ENCODE measurements at places on chromosomes 1 and 21. TPM values are rescaled to one million over a fixed set of nuclear protein-coding genes. Genes with fewer than 3 reads are reported as not detected.
A peak's percentile ranks its signal among the peaks of the same experiment; 100 is the strongest.

GRCh38 chr1:55276671-55277376 is 61.7 kb upstream of the USP24 start:
- no peak for ATAC-seq

- ATAC-seq: no peak
Measured at GRCh38 chr1:2953688-2954285, 67.5 kb upstream of the ACTRT2 start.

DNA sequence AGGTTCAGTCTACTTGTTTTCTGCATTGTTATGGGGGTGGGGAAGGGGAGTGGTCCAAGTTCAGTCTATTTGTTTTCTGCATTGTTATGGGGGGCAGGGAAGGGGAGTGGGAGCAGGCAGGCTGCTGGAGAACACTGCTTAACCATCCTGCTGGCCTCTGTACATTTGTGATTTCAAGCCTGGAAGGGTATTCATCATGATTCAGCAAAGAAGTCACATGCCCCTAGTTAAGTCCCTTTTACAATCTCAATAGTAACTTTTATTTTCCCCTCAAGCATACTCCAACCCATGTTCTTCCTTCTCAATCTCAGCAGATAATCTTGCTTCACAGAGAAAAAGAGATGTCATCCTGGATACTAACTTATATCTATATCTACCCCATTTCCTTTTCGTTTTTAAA is 7.9 kb downstream of the LYST start:
- ATAC-seq: no peak

- no peak for ATAC-seq
Measured at GRCh38 chr1:18651713-18652112, 21.1 kb downstream of the PAX7 start.

DNA sequence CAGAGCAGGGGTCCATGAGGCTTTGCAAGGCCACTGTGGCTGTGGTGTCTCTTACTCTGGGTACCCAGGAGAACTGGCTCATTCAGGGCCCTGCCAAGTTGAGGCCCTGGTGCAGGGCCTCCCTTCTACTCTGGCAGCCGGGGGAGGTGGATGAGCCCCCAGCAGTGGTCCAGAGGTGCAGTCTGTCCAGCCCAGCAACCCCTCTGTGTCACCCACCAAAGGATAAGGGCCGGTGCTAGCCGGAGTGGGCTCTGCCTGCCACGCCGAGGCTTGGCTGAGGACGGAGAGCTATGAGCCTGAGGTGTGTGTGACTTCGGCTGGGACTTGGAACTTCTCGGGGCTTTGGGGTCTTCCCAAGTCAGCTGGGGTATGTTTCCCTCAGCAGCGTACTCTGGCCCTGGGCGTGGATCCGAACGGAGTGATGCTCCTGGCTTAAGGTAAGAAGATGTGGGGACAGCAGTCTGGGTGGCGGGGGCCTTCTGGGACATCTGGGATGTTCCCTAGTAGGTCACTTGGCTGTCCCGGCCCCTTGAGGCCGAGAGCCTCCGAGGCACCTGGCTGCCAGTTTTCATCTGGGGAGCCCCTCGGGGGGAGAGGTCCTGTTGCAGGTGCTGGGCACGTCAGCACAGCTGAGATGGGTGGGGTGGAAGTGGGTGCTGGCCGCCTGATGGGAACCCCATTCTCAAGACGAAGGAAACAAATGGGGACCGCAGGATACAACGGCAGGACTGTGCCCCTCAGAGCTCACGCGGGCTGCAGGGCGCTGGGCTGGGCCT is 25.9 kb downstream of the RUNX3 start:
- ATAC-seq: no peak

DNA sequence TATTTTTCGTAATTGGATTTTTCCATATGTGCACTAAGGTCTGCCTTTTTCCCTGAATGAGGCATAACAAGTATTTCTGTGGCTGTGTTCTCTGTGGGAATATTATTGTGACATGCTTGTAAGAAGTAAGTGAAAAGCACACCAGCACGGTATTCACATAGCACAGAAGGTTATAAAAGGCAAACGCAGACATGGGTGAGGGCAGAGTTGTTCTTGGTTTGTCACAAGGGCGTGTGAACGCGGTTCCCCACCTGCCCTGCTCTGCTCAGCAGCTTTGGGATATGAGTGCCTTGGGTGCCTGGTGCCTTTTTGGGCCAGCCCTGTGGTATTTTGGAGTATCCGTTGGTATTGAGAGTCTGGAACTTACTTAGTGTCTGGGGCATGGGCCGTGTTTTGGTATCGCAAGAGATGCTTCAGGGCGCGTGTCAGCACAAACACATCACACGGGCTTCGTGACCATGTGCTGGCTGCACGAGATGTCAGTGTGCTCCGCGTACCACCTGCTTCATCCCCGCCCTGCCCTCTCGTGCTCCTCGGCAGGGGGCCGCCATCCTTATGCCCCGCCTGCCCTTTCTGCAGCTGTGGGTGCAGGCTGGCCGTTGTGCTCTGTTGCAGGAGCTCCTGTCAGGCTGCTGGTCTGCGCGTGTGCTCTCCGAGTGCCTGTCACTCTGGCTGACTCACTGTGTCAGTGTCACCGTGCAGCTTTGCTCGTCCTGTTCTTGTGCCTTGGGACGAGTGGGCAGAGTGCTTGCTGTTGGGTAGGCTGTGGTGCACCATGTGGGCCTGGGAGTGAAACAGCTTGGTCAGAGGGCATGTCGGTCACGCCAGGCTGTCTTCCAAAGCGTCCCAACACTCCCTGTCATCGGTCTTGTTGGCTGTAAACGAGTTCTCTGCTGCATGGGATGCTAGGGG is 15.0 kb downstream of the SKI start:
- ATAC-seq: peak; percentile 52

- peak; percentile 8 for ATAC-seq
Measured at GRCh38 chr21:43603641-43604504, 55.4 kb downstream of the HSF2BP start.

- no peak for ATAC-seq
Measured at GRCh38 chr1:87252406-87252805, 76.3 kb upstream of the LMO4 start.

DNA sequence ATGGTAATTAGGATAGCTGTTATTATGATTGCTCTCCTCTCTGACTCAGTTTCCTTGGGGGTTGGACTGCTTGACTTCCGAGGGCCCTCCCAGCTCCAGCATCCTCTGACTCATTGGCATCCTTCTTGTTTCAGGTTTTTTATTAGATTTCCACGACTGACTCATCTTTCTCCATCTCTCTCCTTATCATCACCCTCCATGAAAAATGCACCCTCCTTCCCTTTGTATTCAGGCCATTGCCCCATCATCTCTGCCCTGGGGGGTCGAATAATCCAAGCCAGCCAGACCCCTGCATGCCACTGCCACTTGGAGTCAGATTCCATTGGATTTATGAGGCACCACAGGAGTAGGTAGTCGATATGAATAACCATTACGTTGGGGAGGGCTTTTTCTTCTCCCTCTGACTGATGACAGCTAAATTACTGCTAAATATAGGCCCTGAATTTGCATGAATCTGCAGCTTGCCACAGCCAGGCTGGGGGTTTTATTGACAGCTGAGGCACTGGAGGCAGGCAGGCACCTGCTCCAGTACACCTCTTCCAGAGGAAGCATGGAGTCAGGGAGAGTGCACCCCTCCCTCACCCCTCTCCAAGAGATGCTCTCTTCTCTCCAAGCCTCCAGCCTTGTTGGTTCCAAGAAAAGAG is 91.7 kb downstream of the C1orf94 start:
- ATAC-seq: no peak

DNA sequence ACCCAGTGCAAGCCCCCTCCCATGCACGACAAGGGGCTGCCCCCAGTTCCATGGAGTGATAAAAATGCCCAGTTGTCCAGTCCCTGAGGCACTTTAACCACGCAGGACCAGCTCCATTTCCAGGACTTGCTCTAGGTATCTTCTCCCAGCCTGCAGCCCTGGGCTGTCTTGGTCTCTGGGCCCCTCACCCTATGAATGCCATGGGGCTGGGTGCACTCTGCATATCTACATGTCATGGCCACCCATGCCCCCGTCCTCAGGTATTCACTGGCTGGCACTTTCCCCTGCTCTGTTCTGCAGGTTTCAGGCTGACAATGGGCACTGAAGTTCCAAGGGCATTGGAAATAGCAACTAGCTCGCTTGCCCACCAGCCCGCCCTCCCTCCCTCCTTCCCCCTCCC is 19.6 kb upstream of the C1orf174 start:
- ATAC-seq: no peak

GRCh38 chr21:27418346-27418745 is 451.5 kb upstream of the ADAMTS5 start:
- no peak for ATAC-seq

- peak; percentile 69 for ATAC-seq
Measured at GRCh38 chr21:42063571-42064521, 7.3 kb upstream of the UMODL1 start.

The CFAP74 gene
- total RNA-seq: not detected

The VANGL2 gene
- total RNA-seq: 12.3 TPM

Measured in esophagus mucosa (tissue), 1 donor.